ENCODE measurements at places on chromosomes 16 and 17.

DNA sequence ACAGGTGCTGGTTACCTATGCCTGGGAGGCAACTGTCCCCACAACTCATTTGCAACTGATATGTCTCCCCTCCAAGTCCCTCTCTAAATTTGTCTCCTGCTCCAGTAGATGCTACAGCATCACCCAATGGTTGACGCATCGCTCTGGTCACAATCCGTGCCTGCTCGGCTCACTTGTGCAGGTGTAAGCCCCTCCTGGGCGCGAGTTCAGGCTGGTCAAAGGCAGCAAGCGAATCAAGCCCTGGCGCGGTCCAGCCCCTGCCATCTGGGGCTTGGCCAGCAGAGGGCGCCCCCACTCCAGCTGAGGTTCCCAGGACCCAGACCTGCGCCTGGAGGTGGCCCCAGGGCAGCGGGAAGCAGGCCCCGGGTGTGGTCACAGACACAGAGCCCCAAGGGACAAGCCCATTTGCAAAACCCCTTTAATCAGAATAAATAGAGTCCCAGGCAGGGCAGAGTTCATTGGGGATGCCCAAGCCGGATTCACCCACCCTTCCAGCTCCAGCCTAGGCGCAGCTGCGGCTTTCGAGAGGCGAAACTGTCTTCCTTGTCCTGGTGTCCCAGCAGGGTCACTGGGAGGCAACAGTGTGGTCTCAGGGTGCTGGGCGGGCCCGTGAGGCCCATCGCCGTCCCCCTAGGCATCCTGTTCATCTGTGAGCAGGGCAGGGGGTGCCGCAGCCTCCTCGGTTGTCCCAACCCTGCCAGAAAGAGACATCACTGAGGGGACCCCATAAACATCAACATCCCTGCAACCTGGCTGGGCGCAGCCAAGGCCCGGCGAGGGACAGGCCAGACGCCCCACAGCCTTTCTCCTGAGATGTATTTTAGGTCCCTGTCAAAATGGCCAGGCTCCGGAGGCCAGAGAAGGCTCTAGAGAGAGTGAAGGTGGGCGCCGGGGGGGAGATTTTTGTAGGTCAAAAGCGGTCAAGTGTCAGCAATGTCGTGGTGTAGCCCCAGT, 15.8 kb downstream of the TMC6 start:
- DNase-seq: peak; percentile 70

DNA sequence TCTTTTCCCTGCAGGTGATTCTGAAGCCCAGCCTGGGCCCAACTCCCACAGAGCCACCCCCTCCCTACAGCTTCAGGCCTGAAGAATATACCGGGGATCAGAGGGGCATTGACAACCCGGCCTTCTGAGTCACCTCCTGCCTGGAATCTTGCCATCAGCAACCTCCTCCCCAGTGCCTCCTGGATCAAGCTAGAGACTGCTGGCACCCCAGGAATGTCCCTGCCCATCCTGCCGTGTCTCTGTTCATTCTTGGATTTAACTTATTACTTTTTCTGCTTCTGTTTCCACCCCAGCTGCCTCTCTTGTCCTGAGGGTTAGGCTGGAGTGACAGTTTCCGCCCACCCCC, 4.9 kb downstream of the TMEM92 start:
- DNase-seq: no peak

DNA sequence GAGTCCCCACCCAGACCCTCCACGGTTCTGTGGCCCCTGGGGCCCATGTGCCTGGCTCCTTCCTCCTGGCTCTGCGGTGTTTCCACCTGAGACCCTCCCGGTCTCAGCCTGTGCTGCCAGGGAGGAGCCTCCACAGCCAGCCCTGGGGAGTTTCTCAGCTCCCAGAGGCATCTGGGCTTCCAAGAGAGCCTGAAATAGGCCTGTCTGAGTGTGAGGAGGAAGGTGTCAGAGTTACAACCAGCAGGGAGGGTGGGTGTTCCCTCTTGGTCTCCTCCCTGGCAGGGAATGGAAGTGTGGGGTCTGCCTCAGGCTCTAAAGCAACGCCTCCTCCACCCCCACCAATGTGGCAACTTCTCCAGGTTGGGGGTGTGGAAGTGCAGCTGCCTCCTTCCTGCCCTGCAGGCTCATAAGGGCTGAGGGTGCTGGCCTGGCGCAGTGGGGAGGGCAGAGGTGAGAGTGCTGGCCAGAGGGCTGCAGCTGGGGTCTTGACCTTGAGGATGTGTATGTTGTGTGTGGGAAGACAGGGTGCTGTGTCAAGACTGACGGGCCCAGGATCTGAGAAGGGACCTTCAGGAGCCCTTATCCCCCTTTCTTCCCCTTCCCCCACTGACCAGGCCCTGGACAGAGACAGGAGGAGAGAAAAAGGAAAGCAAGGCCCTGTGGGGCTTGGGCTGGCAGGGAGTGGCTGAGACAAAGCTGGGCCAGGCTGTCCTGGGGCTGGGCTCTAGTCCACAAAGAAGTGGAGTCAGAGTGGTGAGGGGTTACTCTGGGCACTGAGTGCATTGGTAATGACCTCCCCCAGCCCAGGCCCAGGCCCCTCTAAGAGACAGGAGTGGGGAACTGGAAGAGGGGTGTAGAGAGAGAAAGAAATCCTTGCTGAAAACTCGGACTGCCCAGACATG, 2.4 kb downstream of the CYGB start:
- no peak for DNase-seq

DNA sequence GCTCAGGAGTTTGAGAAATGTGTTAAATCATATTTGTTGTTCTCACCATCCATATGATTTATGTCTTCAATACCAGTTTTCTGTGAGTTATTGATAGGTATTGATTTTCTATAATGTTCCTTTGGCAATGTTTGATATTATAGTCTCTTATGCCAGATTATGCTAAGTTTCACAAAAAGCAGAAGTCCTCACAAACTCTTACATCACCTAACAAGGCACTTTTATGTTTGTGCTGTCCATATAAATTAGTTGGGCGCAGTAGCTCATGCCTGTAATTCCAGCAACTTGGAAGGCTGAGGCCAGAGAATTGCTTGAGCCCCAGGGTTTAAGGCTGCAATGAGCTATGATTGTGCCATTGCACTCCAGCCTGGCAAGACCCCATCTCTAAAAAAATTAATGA, 12.6 kb upstream of the UQCRC2 start:
- no peak for DNase-seq

- DNase-seq: no peak
These were observed 6.3 kb downstream of the SLC25A39 start for GRCh38 chr17:44318077-44318892.

DNA sequence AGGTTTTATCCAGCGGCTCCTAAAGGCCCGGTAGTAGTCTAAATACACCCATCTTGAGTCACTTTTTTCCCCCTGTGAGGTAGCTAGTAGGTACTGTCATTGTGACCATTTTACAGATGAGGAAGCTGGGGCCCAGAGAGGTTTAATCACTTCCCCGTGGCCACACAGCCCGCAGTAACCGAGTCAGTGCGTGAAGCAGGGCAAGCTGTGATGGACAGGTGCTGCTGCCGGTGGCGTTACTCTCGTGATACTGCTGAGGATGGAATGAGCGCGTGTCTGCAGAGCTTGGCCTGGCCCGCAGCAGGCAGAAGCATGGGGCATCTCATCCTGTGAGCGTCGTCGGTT, 226.3 kb upstream of the CIBAR2 start:
- DNase-seq: no peak

DNA sequence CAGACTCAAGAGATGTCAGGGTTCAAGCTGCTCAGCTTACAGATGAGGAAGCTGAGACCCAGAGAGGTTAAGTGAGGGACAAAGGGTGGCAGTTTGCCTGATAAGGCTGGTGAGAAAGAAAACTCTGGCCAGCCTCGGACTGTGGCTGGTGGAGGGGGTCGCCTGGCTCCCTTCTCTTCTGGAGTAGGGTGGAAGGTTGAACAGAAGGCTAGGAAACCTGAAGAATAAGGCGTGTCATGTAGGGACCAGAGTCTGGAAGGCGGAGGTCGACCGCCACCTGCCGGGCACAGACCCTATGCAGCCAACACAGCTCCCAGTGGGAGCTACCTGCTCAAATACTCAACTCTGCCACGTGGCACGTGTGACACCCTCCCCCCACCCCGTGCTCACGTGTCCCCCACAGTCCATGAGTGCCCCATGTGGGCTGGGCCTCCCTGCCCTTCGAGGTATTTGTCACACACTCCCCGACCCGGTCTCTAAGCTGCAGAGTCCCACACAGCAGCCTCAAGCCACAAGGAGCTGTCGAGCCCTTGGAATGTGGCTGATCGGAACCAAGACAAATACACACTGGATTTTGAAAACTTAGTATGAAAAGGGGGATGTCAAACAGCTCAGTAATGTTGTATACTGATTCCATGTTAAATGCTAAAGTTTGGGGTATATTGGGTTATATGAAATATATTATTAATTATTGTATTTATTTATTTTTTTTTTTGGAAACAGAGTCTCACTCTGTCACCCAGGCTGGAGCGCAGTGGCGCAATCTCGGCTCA, 11.8 kb downstream of the HID1 start:
- DNase-seq: peak; percentile 58

DNA sequence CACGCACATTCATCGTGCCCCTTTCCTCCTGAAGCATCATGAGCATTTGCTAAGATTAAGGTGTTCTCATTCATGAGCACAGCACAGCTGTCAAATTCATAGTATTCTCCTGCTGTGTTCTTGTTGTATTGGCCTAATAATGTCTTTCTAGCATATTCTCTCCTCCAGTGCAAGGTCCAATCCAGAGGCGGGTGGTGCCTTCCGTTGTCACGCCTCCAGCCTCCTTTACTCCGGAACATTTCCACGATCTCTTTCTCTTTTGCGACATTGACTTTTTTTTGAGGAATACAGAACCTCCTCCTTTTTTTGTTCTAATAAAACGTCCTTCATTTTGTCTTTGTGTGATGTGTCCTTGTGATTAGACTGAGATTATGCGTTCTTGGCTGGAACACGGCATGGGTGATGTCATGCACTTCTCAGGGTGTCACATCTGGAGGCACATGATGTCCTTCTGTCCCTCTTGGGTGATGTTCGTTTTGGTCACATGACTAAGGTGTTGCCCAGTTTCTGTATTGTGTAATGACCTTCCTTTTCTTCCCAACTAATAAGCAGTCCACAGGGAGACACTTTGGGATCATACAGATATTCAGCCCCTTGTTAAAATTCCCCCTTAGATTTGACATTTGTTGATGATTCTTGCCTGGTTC, 66.3 kb downstream of the CLEC16A start:
- no peak for DNase-seq

Measured in A673 (cell line).